Osteoblast (primary cell): ENCODE measurements at places on chromosomes 5 and 9. TPM values are rescaled to one million over a fixed set of nuclear protein-coding genes. Genes with fewer than 3 reads are reported as not detected.

DNA sequence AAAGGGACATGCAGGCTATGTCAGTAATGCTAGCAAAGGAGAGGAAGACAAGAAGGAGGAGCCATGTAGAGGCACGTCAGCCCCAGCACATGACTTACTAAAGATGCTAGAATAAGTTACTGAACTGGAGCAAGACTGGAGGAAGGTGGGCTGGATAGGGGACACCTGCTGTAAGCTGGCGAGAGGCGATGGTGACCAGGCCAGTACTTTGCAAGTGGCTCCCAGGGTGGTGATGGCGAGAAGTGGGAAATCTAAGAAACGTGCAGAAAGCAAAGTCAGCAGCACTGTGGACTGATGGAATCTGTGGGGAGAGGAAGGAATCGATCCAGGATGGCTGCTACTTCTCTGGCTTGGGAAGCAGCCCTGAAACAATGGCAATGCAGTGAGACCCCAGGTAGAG lies 617.1 kb upstream of the ADAMTS16 start:
- no peak overlapping the region for H3K27ac ChIP-seq
- no peaks in the 10 kb centered on the region for H3K36me3 ChIP-seq
- no peaks in the 10 kb centered on the region for H3K4me1 ChIP-seq
- no peaks in the 10 kb centered on the region for H3K27me3 ChIP-seq
- peak; percentile 3 for DNase-seq

- H3K4me1 ChIP-seq = no peaks in the 10 kb centered on the region
- no peak overlapping the region for H3K4me3 ChIP-seq
- peaks cover 13% of the 10 kb centered on the region for H3K27me3 ChIP-seq
- H3K36me3 ChIP-seq = no peaks in the 10 kb centered on the region
- H3K27ac ChIP-seq = no peak overlapping the region
- DNase-seq = no peak
Measured at GRCh38 chr9:125726456-125727132, 19.6 kb upstream of the MAPKAP1 start.

GRCh38 chr9:17068671-17069070 lies 66.2 kb upstream of the CNTLN start:
- H3K4me1 ChIP-seq = peaks cover 4% of the 10 kb centered on the region
- H3K27ac ChIP-seq = no peak overlapping the region

DNA sequence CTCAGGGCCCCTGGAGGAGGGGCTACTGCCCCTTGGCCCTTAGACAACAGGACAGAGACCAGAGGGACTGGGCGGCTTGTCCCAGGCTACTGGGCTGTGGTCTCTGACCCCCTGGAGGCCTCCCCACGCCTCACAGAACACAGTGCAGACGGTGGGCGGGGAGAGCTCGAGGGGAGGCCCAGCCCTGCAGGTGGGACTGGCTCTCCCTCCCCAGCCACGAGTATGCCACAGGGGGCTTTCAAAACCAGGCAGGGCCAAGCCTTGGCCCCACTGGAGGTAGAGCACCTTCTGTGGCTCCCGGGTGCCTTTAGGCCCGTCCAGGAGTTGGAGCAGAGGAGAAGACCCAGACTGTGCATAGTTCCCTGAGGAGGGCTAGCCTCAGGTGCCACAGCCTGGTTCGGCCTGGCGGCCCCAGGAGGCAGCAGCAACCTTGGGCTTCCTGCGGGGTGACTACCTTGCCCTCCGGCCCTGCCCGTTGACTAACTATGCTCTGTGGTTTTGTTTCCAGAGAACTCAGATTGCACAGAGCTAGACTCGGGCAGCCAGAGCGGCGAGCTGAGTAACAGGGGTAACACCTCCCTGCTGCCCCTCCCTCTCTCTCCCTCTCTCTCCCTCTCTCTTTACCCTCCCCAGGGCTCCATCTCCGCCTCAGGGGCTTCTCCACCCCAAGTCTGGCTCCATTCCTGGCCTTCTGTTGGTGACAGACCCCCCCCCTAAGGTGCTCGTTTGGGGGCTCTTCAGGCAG lies 15.5 kb downstream of the CARD19 start:
- peak; percentile 79 for DNase-seq
- no peak overlapping the region for H3K4me3 ChIP-seq
- H3K36me3 ChIP-seq = peaks cover 19% of the 10 kb centered on the region
- H3K27ac ChIP-seq = no peak overlapping the region
- H3K4me1 ChIP-seq = peaks cover 5% of the 10 kb centered on the region

- no peak for DNase-seq
- no peak overlapping the region for H3K27ac ChIP-seq
- no peaks in the 10 kb centered on the region for H3K36me3 ChIP-seq
- H3K27me3 ChIP-seq = peaks cover 52% of the 10 kb centered on the region
- peak overlapping the region; percentile 45 for H3K4me3 ChIP-seq
Measured at GRCh38 chr9:34577400-34578240, 11.9 kb downstream of the CNTFR start.

DNA sequence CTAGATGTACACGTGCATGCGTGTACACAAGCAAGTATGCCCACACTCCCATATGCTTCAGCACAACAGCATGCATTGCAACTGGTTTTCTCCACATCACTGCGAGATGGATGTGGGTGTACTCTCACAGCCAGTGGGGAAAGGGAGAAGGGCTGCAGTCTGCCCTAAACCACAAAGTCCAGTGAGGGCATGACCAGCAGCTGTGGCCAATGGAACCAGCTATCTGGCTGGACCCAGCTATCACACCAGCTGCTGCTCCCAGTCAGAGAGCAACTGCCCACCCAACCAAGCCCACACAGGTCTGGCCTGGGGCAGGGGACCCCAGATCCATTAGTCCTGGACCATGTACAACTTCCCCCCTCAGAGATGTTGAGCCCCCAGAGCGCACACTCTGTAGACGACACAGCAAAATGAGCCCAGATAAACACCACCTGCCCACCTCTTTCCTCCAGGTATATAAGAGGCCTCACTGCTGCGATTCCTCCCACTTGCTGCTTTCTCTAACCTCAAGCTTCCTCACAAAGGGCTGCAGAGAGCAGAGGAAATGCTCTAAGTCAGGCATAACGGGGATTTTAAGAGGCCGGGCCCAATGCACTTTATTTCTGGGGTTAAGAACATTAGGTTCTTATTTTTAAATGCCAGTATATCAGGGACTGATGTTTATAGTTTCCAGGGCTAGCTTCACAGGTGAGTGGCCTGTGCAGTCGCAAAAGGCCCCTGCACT lies 39.0 kb downstream of the SHB start:
- no peak overlapping the region for H3K27ac ChIP-seq
- peak; percentile 30 for DNase-seq
- H3K36me3 ChIP-seq = no peaks in the 10 kb centered on the region

GRCh38 chr5:103037673-103038455 lies 82.1 kb downstream of the GIN1 start:
- DNase-seq = peak; percentile 73
- H3K4me3 ChIP-seq = no peak overlapping the region
- no peaks in the 10 kb centered on the region for H3K4me1 ChIP-seq
- no peaks in the 10 kb centered on the region for H3K27me3 ChIP-seq
- no peaks in the 10 kb centered on the region for H3K36me3 ChIP-seq

DNA sequence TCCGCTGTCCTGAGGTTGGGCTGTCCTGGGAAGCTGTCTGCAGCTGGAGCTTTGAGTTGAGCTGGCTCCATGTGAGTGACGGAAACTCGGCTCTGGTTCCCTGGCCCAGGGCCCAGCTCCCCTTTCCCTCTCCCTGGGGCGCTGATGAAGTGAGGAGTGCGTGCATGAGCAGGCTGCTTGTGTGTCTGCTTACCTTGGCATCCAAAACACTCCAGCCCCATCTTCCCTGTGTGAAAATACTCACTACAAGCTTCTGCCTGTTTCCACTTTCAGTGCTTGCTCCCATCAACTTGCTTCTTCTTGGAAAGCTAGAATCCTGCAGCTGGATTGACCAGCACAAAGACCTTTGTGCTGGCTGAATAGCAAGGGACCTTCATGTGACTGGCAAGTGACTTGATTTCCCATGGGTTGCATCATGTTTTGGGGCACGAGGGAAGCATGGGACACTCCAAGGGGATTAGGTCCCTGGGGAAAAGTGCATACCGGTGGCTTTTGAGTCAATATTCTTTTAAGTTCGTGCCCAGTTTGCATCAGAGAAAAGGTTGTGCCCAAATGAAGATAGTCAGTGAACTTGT lies 198.1 kb downstream of the GADD45G start:
- no peak for DNase-seq
- no peaks in the 10 kb centered on the region for H3K27me3 ChIP-seq
- H3K4me1 ChIP-seq = no peaks in the 10 kb centered on the region

DNA sequence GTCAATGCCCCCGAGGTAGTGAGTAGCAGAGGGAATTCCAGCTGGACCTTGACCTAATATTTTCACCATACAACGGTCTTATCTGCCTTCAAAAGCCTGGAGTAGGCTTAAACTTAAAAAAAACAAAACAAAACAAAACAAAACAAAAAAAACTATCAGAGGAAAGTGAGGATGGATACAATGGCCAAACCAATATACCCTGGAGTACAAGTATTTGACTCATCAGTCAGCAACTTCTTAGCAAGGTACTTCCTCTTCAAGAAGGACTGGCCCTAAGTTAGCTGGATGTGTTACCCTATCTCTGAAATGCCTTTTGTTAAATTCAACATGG lies 160.6 kb upstream of the GNA14 start:
- H3K27me3 ChIP-seq = no peaks in the 10 kb centered on the region
- DNase-seq = no peak
- H3K4me1 ChIP-seq = peaks cover 16% of the 10 kb centered on the region
- no peak overlapping the region for H3K27ac ChIP-seq
- no peak overlapping the region for H3K4me3 ChIP-seq

DNA sequence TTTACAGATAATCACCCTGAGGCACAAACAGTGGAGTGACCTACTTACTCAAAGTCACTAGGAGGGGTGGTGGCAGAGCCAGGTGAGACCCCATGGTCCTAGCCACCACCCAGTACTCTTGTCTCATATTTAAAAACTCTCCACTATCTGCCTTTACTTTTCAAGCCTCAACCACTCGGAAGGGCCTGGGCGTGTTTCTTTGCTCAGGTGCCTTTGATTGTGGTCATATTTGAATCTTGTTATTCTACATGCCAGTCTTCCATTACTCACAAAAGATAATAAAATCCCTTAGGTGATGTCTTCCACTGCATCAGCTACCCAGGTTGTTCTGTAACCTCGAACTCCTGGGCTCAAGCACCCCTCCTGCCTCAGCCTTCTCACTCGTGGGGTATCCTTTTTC lies 20.7 kb upstream of the TRIM36 start:
- no peak overlapping the region for H3K27ac ChIP-seq
- H3K4me3 ChIP-seq = no peak overlapping the region
- no peaks in the 10 kb centered on the region for H3K36me3 ChIP-seq
- no peak for DNase-seq
- H3K27me3 ChIP-seq = no peaks in the 10 kb centered on the region

- H3K36me3 ChIP-seq = no peaks in the 10 kb centered on the region
- H3K27me3 ChIP-seq = no peaks in the 10 kb centered on the region
- H3K4me1 ChIP-seq = no peaks in the 10 kb centered on the region
Measured at GRCh38 chr9:119839888-119840287, 470.7 kb upstream of the BRINP1 start.

DNA sequence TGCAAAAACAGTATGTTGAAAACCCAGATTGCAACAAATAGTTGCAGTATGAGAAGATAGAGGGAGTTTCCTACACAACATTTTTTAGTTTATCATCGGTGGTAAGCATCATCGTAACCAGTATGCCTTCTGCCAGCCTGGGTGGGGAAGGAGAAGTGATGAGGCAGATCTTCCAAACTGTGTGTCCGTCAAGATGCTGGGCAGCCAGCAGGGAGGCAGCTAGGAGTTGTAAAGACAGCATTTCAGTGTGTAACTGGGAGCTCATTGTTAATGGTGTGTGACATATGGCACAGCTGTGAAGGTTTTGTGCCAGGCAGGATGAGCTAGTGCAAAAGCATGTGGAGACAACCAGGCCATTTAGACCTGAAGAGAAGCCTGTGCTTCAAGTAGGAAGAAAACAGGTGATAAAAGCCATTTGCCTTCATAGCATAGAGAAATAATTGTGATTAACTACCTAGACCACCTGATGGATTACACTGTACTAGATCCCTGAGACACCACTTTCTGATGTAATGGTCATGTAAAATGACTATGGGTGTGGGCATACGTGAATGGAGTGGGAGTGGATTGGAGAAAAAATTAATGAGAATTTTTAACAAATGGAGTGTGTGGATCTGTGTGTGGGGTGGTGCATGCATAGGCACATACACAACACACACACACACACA lies 347.0 kb upstream of the ADAMTSL1 start:
- peaks cover 1% of the 10 kb centered on the region for H3K27me3 ChIP-seq
- no peak overlapping the region for H3K4me3 ChIP-seq
- no peaks in the 10 kb centered on the region for H3K4me1 ChIP-seq
- H3K27ac ChIP-seq = no peak overlapping the region
- no peaks in the 10 kb centered on the region for H3K36me3 ChIP-seq

DNA sequence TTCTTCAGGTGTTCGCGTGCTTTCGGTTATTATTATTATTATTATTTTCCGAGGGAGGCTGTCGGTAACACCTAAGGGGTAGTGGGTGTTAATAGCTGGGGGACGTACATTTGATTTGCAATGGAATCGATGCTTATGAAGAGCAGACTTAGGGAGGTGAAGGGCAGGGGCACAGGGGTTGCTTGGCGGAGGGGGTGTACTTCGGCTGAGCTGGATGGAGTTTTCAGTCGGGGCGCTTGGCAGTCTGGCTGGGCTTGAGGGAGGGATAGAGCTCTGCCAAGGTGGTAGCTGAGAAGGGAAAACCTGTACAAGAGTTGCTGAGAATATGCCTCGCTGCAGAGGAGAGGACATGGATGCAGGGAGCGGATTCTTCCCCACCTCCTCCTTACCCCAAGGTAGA lies 617 bp upstream of the PTPRD start:
- H3K4me3 ChIP-seq = no peak overlapping the region
- H3K4me1 ChIP-seq = no peaks in the 10 kb centered on the region
- H3K27me3 ChIP-seq = peaks cover 15% of the 10 kb centered on the region
- no peaks in the 10 kb centered on the region for H3K36me3 ChIP-seq
- DNase-seq = peak; percentile 49
- no peak overlapping the region for H3K27ac ChIP-seq

DNA sequence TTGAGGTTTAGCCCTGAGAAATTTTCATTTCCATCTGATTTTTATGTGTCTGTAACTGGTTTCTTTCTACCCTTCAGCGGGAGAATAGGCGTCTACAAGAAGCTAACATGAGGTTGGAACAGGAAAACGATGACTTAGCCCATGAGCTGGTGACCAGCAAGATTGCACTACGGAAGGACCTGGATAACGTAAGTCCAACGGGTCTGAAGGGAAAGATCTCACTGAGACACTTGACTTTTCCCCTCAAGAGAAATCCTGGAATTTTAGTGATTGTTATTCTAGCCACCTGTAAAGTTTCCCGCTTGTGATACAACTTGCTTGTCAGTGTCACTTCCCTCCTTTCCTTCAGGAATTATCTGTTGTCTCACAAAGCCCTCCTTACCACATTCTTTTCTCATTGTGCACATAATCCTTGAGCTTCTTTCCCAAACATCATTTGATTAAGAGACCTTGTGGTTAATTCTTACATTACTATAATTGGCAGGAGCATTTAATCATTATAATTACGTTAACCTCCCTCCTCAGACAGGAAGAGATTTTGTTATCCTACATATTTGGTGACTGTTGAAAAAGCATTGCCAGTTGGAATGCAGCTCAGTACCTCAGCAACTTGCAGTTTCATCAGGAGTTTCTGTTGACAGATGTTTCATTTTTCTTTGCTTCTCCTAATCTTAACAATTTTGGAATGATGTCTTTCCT lies 56.9 kb downstream of the GPR21 start:
- H3K27me3 ChIP-seq = no peaks in the 10 kb centered on the region
- no peak overlapping the region for H3K27ac ChIP-seq
- H3K4me3 ChIP-seq = no peak overlapping the region
- peaks cover 27% of the 10 kb centered on the region for H3K36me3 ChIP-seq
- no peaks in the 10 kb centered on the region for H3K4me1 ChIP-seq
- no peak for DNase-seq

GRCh38 chr5:1925111-1926070 lies 42.7 kb upstream of the IRX4 start:
- no peaks in the 10 kb centered on the region for H3K4me1 ChIP-seq
- H3K27ac ChIP-seq = no peak overlapping the region
- no peaks in the 10 kb centered on the region for H3K27me3 ChIP-seq
- no peak overlapping the region for H3K4me3 ChIP-seq

RNF130 gene
- total RNA-seq = 25.0 and 28.6 TPM in 2 replicates

IL9 gene
- not detected in 2 replicates for total RNA-seq

SLC6A3 gene
- not detected in 2 replicates for total RNA-seq

C5orf52 gene
- not detected in 2 replicates for total RNA-seq

MSANTD3 gene
- total RNA-seq = 67.3 and 76.3 TPM in 2 replicates
